ENCODE measurements at places on chromosomes 6 and 20. TPM values are rescaled to one million over a fixed set of nuclear protein-coding genes. Genes with fewer than 3 reads are reported as not detected.

The TRERF1 gene
- total RNA-seq, result 5.9 TPM

The VWA7 gene
- total RNA-seq, result 4.2 TPM

The C6orf118 gene
- not detected for total RNA-seq

The TNXB gene
- total RNA-seq, result 45.4 TPM

The CPNE5 gene
- 15.9 TPM for total RNA-seq

The GSTA4 gene
- 62.4 TPM for total RNA-seq

The OLIG3 gene
- total RNA-seq, result not detected

The SPATA25 gene
- total RNA-seq, result 13.9 TPM

The UBD gene
- total RNA-seq, result 4.2 TPM

The PPIL6 gene
- total RNA-seq, result 8.6 TPM

The MATN4 gene
- 0.37 TPM for total RNA-seq

The CD93 gene
- 13.8 TPM for total RNA-seq

The CLDN20 gene
- not detected for total RNA-seq

The ZKSCAN8 gene
- 17.8 TPM for total RNA-seq
